ENCODE measurements at places on chromosomes 2 and 18.

GRCh38 chr2:197205585-197206215 lies 104.9 kb downstream of the ANKRD44 start:
- no peak for DNase-seq

DNA sequence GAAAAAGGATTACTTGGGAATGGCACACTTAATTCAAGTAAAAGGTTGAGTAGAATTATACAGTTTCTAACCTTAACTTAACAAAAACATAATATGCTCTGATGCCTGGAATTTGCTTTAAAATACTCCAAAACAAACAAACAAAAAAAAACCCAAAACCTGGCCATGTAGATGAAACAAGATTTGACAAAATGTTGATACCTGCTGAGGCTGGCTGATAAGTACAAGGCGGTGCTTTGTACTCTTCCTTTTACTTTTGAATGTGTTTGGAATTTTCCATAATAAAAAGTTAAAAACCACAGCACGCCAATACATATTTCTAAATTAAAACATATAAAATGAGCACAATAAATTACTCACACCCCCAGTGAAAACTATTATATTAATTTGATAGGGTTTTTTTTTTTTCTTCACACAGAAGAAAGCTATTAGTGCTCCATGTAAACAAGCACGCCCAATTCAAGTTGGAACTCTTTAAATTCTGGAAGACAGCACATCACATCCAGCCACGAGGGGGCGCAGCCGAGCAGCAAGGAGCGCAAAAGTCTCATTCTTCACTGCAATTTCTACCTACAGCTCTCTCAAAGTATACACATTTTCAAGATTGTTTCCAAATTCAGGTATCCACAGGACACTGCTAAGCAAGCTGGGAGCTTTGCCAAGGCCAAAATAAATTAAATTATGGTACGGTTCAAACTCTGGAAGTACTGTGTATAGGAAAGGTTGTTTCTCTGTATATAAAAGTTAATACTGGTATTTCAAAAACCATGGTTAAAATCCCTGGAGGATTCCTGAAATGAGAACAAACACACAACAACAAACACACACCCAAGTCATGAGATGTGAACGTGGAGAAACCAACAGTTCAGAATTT lies 7.5 kb downstream of the SERTAD2 start:
- peak; percentile 66 for DNase-seq

DNA sequence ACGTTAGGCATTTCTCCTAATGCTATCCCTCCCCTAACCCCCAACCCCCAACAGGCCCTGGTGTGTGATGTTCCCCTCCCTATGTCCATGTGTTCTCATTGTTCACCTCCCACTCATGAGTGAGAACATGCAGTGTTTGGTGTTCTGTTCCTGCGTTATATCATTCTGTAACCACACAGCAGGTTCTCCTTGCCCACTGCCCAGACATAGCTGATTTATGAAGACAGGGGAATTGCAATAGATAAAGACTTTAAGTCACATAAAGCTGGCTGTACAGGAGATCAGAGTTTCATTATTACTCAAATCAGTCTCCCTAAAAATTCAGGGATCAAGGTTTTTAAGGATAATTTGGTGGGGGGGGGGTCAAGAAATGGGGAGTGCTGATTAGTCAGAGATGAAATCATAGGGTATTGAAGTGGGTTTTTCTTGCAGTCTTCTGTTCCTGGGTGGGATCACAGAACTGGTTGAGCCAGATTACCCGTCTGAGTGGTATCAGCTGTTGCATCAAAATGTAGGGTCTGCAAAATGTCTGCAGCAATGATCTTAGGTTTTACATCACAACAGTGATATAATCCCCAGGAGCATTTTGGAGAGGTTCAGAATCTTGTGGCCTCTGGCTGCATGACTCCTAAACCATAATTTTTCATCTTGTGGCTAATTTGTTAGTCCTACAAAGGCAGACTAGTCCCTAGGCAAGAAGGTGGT lies 392.1 kb upstream of the KCNJ3 start:
- DNase-seq, result no peak

DNA sequence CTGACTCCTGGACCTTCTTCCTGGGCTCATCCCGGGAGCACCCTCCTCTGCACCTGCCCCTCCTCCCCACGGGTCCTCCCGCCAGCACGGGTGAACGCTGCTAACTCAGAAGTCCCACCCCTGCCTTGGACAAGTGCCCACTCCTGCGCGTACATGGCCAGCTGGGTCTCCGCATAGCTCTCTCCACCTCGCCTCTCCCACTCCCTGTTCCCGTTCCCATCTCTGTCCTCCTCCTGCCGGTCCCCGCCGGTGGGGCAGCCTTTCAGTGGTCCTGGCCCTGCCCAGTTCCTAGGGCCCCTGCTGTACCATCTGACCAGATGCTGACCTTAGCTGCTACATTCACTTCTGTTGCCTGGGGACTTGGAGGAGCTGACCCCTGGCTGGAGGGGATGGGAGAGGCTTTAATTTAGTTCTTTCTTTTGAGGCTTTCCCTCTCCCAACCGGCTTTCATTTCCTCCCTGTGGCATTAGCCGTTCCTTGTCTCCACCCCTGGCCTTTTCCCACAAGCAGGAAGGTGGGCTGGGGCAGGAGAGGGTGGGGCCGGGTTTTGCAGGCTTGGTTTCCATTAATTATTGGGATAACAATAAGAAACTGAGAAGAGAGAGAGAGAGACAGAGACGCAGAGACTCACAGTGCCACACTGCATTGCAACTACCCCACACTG lies 136.1 kb downstream of the SH3BP4 start:
- DNase-seq, result peak; percentile 17

GRCh38 chr2:5976531-5977065 lies 284.4 kb downstream of the SOX11 start:
- no peak for DNase-seq

GRCh38 chr2:8535821-8536685 lies 145.8 kb upstream of the ID2 start:
- DNase-seq, result peak; percentile 18

DNA sequence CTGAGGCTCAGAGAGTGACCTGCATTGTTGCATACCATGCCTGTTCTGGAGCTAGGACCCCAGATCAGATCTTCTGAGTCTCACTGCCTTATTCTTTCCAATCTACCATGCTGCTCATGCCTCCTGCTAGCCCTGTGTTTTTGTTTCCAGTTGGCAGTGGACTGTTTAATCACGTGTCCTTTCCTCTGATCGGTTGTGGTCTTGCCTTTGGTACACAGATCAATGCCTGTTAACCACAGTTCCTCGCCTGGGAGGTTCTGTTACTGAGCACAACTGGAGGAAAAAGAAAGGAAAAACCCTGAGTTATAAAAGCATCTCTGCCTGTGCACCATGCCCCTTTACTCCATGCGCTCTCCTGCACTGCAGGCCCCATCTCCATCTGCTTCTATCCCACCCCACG lies 329.1 kb downstream of the SETBP1 start:
- no peak for DNase-seq

Data from fibroblast of skin of back (primary cell).